ENCODE measurements at places on chromosomes 3 and 15. TPM values are rescaled to one million over a fixed set of nuclear protein-coding genes. Genes with fewer than 3 reads are reported as not detected.
A peak's percentile ranks its signal among the peaks of the same experiment; 100 is the strongest.

ADCY5 gene
- not detected for total RNA-seq

ALDH1A2 gene
- 1.3 TPM for total RNA-seq

DNA sequence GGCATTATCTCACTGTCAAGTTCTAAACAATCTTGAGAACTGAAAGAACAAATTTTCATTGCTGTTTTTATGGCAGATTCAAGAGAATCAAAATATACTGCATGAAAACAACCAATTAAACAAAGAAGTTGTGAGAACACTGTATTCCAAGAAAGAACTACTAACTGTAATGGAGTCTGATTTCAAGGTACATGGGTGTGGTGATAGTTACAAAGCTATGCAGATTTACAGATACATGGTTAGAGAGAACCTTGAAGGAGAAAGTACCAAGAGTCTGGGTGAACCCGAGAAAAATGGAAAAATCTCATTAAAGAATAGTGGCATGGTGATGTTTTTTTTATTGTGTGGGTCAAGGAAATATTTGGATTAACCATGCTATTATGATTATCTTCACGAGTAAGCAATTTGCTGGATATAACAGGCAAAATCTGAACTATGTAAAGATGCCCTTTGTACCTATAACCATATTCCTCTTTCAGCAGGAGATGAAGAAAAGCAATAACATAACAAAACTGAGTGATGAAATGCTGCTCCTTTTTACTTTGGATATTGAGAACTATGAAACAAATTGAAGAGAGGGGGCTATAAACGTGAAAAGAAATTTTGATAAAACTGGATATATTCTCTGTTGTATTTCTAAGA is 100.4 kb downstream of the PLSCR2 start:
- no peak for DNase-seq

GRCh38 chr3:46978985-46979944 is at the start of gene NBEAL2:
TSS of gene NBEAL2 (plus strand) at chr3:46979666. CDS start at chr3:46979862, 196 bp downstream.
- DNase-seq = peak; percentile 93

DNA sequence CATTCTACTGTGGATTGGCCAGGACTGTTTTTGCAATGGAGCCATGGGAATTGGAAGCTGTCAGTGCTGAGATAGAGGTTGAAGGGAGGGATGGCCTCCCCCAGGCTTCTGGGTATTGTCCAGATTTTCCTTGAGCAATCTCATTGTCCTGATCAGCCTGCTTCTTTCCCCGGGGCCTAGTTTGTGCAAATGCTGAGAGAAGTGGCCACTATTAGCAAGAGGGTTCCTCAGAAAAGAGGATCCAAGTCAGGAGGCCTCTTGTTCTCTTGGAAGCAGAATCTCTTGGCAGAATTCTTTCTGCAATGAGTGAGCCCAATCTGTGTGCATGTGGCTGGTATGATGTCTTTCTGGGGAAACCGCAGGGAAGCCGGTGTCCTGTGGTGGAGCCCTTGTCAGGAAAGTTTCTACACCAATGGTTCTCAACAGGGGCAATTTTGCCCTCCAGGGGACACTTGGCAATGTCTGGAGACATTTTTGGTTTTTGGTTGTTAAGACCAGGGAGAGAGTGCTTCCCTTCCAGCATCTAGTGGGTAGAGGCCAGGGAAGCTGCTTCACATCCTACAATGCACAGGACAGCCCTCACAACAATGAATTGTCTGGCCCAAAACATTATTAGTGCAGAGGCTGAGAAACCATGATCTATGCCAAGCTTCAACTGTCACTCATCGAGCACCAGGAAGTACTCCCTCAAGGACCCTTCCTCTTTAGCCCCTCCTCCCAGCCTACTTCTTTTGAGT is 2.0 kb downstream of the LIPC start:
- DNase-seq = no peak

DNA sequence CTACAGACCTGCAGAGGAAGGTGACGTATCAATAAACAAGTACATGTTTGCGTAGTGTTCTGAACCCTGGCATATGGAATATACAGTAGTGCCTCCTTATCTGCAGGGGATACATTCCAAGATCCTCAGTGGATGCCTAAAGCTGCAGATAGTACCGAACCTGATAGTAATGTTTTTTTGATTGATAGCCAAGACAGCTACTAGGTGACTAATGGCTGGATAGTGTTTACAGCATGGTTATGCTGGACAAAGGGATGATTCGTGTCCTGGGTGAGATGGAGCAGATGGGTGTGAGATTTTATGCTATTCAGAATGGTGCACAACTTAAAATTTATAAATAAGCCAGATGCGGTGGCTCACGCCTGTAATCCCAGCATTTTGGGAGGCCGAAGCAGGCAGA is 55.8 kb upstream of the IGF2BP2 start:
- DNase-seq = no peak

DNA sequence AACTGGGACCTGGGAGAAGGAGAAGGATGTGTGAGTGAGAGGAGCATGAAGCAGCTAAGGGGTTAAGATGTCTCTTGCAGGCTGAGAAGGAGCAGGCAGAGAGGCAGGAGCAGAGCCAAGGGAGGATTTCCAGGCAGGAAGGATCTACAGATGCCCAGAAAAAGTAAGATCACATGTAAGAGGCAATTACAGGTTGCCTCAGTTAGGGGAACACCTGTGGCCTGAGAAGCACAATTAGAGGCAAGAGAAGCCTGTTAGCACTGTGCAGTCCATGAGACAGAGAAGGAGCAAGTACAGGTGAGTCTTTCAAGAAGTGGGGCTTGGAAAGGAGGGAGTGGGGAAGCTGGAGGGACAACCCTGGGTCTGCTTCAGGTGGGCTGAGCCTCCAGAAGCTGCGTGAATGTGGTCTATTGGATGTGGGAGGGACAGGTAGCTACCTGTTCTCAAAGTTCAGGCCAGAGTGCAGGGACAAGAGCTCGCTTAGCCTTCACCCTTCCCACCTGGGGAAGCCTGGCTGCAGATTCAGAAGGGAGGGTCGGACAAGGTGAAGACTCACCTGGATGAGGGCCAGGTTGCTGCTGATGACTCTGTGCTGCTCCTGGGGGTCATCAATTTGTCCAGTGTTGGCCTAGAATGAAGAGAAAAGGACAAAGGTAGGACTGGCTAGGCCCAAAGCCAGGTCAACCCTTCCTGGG is 50.7 kb downstream of the SLC41A3 start:
- no peak for DNase-seq

PP2D1 gene
- not detected for total RNA-seq

FAM162A gene
- 50.6 TPM for total RNA-seq

DNA sequence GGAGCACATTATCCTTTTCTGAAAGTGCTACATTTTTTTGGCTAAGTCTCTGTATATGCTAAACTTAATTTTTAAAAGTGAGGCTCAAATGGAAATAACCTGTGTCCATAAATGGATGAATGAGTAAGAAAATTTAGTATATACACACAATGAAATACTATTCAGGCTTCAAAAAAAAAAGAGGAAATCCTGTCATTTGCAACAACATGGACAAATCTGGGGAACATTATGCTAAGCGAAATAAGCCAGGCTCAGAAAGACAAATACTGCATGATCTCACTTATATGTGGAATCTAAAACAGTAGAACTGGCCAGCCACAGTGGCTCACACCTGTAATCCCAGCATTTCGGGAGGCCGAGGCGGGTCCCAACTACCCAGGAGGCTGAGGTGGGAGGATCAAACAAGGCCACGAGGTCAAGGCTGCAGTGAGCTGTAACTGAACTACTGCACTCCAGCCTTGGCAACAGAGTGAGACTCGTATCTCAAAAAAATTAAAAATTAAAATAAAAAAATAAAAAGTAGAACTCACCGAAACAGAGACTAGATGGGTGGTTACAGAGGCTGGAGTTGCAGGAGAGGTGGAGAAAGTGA is 25.8 kb downstream of the CCDC12 start:
- no peak for DNase-seq

GRCh38 chr15:84911879-84912660 is 27.6 kb downstream of the SLC28A1 start:
- peak; percentile 97 for DNase-seq

DNA sequence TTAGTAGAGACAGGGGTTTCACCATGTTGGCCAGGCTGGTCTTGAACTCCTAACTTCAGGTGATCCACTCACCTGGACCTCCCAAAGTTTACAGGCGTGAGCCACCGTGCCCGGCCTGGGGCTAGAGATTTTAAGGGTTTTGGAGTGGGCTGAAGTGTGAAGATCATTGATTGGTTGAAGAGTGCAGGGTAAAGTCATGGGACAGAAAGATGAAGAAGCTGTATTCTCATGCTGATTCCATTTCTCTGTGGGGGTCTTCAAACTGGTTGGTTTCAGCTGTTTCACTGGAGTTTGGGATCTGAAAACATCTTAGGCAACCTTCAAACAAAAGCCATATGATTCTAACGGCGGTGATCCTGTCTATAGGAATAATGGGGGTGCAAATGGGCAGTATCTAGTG is 52.1 kb downstream of the GATM start:
- no peak for DNase-seq

CEP19 gene
- total RNA-seq = 3.2 TPM

CAMK2N2 gene
- total RNA-seq = 6.1 TPM

MESP1 gene
- 0.58 TPM for total RNA-seq

- no peak for DNase-seq
Observed at GRCh38 chr3:67453628-67454027, 200.8 kb downstream of the SUCLG2 start.

ADAMTSL3 gene
- total RNA-seq = 1.2 TPM

- DNase-seq = no peak
Observed at GRCh38 chr15:32107477-32108080, 77.3 kb downstream of the CHRNA7 start.

COL6A5 gene
- total RNA-seq = not detected

DNA sequence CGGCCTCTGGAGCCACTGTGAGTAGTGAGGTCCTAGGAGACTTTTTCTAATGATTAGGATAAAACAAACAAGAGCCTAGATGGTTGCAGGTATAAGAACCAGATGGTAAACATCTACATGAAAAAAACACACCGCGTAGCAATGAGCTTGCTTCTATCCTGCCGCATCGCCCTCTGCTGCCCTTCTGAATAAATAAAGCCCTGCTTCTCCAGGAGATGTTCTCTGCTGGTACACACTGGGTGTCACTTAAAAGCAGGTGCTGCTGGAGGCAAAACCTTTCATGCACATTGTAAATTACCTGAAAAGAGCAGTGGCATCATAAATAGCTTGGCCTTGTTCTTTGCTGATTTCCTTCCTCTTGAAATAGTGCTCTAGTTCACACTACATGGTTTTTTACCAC is 164.4 kb upstream of the TOPAZ1 start:
- DNase-seq = peak; percentile 7

GANC gene
- 24.0 TPM for total RNA-seq

GRCh38 chr3:141411251-141411771 is 43.0 kb downstream of the ZBTB38 start:
- no peak for DNase-seq

- no peak for DNase-seq
Observed at GRCh38 chr3:152051501-152052404, 178.3 kb downstream of the SUCNR1 start.

DNA sequence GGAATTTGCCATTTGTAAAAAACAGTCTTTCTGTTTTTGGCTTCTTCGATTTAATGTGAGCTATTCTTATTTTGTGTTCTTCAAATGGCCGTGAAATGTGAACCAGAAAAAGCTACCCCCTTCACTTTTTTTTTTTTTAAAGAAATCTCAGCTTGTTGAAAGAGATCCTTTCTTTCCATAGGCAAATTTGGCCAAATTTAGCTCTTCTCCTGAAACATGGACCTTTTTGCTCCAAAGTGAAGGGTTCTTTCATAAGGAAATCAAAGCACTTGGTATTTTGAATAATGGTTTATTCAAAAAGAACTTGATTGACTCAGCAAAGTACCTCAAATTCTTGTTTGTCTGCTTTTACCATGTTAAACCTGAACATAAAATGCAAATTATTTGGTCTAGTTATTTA is 10.1 kb downstream of the RCN2 start:
- DNase-seq = no peak

GRCh38 chr3:105906836-105907235 is 38.0 kb upstream of the CBLB start:
- DNase-seq = peak; percentile 90

GRCh38 chr15:60523056-60523455 is 44.1 kb upstream of the ICE2 start:
- peak; percentile 71 for DNase-seq

EFCC1 gene
- total RNA-seq = not detected

GRCh38 chr15:26555898-26556297 is 217.0 kb downstream of the GABRB3 start:
- no peak for DNase-seq

GRCh38 chr3:173096140-173096539 is 44.9 kb downstream of the SPATA16 start:
- DNase-seq = no peak

DNA sequence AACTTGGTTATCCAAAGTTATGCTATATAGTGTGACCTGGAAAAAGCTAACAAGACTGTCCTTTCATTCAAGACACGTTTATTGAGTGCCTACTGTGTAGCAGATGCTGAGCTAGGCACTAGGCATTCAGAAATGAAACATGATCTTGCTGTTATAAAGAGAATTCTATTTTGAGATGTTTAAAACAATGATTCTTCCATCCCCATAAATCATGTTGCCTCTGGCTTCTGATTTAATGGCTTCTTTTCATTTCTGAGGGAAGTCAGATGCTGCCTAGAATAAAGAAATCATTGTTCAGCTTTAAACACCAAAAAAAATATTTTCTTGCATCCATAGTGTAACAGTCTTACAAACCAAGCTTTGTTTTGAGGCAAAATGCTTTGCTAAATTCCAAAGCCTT is 620.9 kb upstream of the UBE2E2 start:
- no peak for DNase-seq

FMN1 gene
- total RNA-seq = 1.2 TPM

- DNase-seq = peak; percentile 50
Observed at GRCh38 chr3:156483961-156484787, 70.7 kb downstream of the SSR3 start.

HRH1 gene
- total RNA-seq = 14.8 TPM

MED12L gene
- total RNA-seq = 0.47 TPM

CD86 gene
- total RNA-seq = not detected

DNA sequence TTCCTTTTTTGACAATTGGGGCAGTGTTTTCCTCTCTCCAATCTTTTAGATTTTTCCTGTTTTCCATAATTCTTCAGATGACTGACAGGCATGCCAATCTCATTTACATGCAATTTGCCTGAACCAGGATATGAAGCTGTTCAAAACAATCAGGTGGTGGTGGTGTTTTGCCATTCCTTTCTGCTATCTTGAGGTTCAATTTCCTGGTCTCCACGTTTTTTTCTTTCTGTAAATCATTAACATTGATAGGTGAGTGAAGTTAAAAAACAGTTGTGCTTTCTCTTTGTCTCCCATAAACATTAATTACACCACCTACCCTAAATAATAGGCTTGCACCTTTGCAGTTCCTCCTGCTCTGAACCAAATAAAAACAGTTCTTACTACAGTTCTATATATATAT is 49.1 kb downstream of the C2CD4A start:
- DNase-seq = no peak

DNA sequence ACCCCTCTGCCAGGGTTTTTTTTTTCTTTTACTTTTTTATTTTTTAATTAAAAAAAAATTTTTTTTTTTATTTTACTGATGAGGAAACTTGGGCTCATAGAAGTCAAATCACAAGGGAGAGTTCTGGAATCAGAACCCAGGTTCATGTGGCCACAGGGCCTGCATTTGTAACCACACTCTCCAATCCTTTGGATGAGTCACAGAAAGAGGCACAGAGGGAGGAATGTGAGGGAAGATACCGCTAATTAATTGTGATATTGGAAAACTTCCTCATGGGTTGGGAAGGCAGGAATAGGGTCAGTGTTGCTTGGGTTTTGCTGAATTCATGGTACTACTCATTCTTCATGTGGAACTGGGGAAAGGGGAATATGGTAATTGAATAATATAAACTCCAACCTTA is 132.9 kb upstream of the SLC6A11 start:
- DNase-seq = no peak

- DNase-seq = no peak
Observed at GRCh38 chr15:89051875-89052274, 36.4 kb upstream of the ABHD2 start.

All from MCF 10A (cell line).